Activated CD4-positive, alpha-beta T cell treated with anti-CD3 and anti-CD28 coated beads, Interleukin-2, amount 10 ng/mL, durations not matched to agents 24 days and 14 days (primary cell): ENCODE measurements at places on chromosomes 5 and 9.
A peak's percentile ranks its signal among the peaks of the same experiment; 100 is the strongest.

DNA sequence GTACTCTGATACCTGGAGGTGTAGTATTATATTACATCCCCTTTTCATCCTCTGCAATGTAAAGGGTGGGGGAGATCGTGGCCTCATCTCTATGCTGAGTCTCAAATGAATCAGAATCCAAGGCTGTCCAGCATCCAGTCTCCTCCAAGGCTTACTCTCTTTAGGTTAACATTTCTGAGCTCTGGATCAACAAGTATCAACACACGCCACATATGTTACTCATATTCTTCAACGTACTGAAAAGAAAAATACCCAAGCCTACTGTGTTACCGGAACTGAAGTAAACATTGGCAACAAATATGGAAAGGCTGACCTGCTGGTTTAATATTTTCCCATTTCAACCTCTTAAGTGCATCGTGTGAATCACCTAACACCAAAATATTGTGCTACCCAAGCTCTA, 241.8 kb downstream of the GAS1 start:
- DNase-seq = no peak

- DNase-seq = no peak
Observed at GRCh38 chr5:97666783-97667182, 483.7 kb upstream of the RIOK2 start.

DNA sequence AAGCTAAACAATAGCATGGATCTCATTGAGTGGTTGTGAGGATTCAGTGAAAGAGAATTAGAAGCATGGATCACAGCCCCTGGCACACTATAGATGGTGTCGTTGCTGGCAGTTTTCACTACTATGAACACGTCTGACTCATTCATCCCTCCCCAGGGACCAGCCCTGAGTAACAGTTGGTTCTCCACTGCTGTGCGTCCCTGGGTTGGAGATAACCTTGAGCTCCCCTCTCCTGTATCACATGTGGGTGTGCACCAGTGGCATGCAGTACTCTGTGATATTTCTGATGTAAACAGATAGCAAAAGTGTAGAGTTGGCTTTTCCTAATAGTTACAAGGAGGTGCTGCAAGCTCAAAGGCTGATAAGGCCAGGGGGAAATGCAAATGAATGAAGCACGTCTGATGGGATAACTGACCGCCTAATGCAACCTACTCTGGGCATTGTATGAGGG, 8.8 kb upstream of the LCP2 start:
- no peak for DNase-seq

GRCh38 chr9:116269250-116269649, 115.7 kb downstream of the PAPPA start:
- DNase-seq = no peak

DNA sequence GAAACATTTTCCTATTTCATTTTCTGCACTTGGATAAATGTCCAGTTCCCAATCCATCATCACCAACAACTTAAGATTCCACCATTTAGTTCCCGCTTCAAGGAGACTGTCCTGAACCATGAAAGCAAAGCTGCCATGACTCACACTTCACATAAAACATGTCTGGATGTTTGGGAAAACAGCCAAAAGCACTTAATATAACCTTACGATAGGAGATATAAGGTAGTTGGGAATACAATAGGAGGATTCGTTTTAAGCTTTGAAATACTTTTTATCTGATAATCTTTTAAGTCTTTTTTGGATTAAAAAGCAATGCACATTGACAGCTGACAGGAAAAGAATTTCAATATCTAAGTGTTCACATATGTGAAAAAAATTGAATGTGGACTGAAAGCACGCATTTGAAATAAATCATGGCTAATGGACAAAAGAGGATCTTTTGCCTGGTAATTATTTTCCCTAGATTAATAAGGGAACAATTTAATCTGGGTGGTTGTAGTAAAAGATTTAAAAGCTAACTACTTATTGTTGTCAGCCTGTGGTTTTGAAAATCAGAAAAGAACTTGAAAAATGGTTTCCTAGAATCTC, 17.3 kb upstream of the TGFBI start:
- no peak for DNase-seq

DNA sequence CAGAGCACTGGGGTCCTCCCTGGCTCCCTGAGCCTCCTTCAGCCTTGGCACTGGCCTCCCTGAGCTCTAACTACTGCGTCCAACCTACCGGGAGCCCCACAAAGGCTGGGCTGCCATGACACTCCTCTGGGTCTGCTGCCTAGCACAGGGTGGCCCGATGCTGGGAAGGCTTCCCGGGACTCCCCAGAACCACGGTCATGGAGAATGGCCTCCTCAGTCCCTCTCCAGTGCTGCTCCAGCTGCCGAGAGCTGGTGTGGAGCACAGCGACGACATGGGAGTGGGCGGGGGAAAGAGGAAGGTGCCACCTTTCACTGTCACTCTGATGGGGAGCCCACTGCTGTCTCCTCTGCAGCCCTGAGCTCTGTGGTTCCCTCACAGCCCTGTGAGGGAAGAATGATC, 61.5 kb upstream of the RNF130 start:
- no peak for DNase-seq

- no peak for DNase-seq
Observed at GRCh38 chr9:4155221-4156026, 144.4 kb downstream of the GLIS3 start.

DNA sequence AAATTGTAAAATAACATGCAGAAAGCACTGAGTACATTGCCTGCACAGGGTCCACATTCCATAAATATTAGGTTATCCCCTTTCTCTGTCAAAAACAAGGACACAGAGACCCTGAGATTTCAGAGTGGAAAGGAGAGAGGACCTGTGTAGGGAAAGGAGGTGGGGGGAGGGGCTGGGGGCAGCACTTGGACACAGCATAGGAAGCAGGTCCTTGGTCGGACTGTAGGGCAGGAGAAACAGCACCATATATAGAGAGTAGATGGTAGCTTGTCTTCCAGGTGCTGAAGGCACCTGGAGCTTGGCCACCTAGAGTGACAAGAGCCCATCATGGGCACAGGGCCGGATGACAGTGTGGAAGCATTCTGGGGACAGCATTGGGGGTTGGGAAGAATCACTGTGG, 2.4 kb downstream of the TPM2 start:
- no peak for DNase-seq

- no peak for DNase-seq
Observed at GRCh38 chr5:139795074-139796001, at the start of gene PSD2. PSD2 (plus strand) TSS chr5:139795808; CDS start chr5:139809441, 13,633 bp downstream.

GRCh38 chr5:168147568-168148360, 143.7 kb upstream of the WWC1 start:
- no peak for DNase-seq

DNA sequence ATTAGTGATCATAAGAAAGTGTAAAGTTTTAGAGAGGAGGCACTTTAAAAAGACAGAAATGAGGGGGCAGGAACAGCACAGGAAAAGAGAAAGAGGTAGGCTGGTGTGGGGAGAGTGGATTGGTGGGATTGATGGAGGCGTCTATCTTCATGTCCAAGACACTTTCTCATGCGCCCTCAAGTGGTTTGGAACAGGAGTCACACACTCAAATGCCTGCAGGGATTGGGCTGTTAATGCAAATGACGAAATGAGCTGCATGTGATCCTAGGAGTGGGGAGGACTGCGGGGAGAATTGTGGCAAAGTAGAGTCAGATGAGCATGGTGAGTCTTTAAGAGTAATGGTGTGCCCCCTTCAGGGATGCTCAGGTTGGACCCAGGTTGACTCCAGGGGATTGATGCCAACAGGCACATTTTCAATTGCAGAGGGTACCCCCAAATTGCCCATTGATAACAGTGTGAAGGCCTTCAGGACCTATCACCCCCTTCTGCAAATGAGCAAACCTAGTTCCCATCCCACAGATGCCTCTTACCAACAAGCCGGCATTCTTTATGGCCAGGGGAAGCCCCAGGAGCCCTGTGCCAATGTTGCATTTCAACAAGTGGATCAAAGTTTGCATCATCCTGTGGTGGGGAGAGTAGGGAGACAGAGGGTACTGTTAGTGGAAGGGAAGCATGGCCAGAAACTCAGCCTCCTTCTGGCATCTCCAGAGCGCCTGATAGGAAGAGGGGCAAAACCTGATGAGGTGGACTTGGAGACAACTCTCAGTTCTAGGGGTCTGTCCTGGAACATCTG, 5.3 kb downstream of the SLC36A3 start:
- peak; percentile 73 for DNase-seq

GRCh38 chr5:27083449-27084415, 45.3 kb upstream of the CDH9 start:
- DNase-seq = no peak

DNA sequence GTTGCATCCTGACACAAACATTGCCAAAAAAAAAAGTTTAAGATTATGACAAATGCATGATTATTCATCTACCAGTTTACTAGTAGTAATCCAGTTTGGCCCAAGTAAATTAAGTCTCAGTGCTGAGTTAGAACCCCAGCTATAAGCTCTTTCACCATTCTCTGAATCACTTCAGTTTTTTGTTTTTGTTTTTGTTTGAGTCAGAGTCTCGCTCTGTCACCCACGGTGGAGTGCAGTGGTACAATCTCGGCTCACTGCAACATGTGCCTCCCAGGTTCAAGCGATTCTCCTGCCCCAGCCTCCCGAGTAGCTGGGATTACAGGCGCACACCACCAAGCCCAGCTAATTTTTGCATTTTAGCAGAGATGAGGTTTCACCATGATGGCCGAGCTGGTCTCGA, 1.5 kb upstream of the PCYOX1L start:
- no peak for DNase-seq

GRCh38 chr9:83441390-83441789, 96.8 kb downstream of the FRMD3 start:
- no peak for DNase-seq

- DNase-seq = peak; percentile 77
Observed at GRCh38 chr5:139747583-139748504, 47.8 kb upstream of the PSD2 start.

GRCh38 chr5:147880487-147880886, 2.0 kb downstream of the SCGB3A2 start:
- no peak for DNase-seq

DNA sequence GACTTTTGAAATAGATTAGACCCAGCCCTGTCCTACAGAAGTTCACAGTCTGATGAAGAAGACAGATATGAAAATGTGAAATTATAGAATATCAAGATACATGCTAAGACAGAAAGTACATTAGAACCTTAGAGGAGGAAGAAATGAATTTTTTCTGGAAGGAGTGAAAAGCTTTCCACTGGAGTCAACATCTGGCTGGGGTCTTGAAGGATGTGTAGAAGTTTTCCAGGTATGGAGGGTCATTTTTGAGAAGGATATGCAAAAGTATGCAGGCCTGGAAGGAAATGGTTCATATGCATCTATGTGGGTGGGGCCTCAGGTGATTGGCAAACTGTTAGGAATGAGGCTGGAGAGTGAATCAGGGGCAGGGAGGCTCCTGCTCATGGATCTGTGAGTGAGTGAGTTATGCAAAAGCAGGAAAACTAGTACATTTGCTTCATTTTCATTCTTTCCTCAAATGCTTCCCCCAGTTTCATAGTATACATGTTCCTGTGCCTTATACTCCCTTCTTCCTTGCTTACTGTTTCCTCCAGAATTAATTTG, 142.3 kb downstream of the GRIA1 start:
- no peak for DNase-seq

GRCh38 chr5:179530069-179530998, 20.0 kb upstream of the RUFY1 start:
- peak; percentile 89 for DNase-seq

- no peak for DNase-seq
Observed at GRCh38 chr9:35510754-35511428, 21.0 kb downstream of the RUSC2 start.

- DNase-seq = peak; percentile 85
Observed at GRCh38 chr5:148443998-148444397, 60.2 kb downstream of the FBXO38 start.
